ENCODE measurements at places on chromosomes 7 and 10.

DNA sequence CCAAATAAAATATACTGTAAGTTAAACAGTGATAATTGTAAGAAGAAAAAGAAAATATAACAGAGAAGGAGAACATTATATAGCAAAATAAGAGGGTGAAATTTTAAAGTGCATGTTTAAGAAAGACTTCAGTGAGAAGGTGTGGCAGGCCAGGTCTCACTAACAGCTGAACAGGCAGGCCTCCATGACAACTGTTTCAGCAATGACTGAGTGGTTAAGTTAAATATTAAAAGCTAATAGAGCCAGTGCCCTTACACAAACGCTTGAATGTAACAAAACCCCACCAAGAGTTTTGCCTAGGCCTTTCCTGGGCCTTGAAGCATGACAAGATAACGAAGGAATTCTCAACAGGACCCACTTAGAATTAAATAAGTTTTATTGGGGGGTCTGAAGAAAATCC is 32.6 kb downstream of the CFAP43 start:
- DNase-seq = no peak

DNA sequence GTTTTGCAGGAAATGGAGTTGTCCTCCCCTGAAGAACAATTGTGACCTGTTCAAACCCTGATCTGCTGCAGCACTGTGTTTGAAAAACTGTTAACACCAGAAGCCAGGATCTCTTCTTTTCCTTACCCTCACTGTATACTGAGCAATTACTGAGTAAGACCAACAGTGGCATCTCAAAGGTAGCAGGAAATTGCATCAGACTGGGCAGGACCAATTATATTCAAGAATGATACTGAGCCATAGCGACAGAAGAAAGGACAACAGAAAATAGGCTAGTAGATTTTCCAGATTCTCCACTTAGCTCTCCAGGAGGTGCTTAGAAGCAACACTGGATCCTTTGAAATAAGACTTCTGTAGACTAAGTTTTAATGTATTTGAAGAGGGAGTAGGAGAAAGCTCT is 57.4 kb upstream of the INHBA start:
- no peak for DNase-seq

GRCh38 chr7:38520741-38521140 is 110.4 kb downstream of the AMPH start:
- DNase-seq = no peak

DNA sequence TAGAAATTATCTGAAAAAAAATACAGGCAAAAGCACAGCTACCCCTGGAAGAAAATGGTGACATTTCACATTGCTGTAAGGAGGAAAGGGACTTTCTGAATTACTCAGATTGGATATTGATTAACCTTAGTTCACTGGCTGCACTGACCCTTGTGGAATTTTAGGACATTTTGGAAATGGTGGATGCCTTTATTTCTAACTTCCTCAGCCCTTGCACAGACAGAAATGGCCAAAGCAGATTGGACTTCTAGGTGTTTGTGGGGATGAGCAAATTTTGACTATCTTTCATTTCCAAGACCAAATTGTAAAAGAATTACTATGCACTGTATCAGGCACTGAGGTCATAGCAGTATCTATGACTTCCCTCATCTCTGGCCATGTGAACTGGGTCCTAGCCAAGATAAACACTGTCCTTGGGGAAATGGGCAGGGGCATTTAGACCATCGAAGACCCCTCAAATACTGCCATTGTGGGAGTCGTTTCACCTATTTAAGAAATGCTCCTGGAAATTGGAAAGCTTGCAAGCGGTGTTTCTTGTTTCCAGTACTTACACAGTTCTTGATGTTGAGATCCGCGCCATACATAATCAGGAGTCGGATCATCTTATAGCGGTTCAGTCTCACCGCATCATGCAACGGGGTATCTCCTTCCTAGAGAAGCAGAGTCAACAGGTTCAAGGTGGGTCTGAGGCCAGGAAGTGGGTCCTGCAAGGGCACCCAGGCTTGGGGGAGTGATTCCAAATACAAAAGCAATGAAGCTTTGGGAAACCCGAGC is 5.7 kb downstream of the ANKRD1 start:
- no peak for DNase-seq

- DNase-seq = no peak
These were observed 137.4 kb downstream of the WDR37 start for GRCh38 chr10:1193561-1193960.

Data from naive B cell (primary cell).